Spleen (tissue), 13 donors: ENCODE measurements at places on chromosomes 6 and 20. TPM values are rescaled to one million over a fixed set of nuclear protein-coding genes. Genes with fewer than 3 reads are reported as not detected.
A peak's percentile ranks its signal among the peaks of the same experiment; 100 is the strongest.

Gene EDN3
- total RNA-seq: 2.3 TPM

Gene FOXC1
- total RNA-seq: 0.37 TPM

- H3K4me1 ChIP-seq: peaks cover 7% of the 10 kb centered on the region
- no peak for DNase-seq
- no peak overlapping the region for H3K4me3 ChIP-seq
- H3K36me3 ChIP-seq: no peaks in the 10 kb centered on the region
Measured at GRCh38 chr6:47196113-47196512, 113.6 kb downstream of the TNFRSF21 start.

DNA sequence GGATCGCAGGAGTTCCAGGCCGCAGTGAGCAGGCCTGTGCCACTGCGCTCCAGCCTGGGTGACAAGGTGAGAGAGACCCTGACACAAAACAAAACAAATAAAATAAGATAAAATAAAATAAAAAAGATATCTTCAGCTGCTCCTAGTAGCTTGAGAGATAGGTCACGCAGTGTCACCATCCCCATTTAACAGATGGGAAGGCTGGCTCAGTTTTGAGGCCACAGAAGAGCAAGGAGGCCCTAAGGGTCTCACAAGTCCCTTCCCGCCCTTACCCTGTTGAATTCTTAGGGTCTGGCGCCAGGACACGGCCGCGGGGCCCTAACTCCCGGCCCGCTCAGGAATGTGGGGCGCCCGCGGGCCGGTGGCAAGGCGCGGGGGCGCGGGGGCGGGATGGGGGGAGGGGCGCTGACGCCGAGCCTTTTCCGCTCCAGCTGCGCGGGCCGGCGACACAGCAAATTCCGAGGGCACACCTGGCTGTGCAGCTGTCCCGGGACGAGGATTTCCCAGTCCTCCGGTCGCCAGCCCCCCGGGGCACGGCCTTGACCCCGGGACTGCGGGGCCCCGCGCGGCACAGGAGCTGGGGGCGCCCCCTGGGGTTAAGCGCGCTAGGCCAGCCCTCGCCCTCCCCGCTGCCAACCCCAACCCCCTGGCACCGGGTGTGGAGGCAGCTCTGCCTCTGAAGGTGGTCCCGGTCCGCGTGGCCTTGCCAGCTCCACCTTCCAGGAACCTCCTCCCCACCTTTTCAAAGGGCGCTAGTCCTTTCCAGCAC, 10.3 kb upstream of the R3HDML start:
- no peak for DNase-seq
- no peak overlapping the region for H3K27ac ChIP-seq
- H3K27me3 ChIP-seq: no peaks in the 10 kb centered on the region

DNA sequence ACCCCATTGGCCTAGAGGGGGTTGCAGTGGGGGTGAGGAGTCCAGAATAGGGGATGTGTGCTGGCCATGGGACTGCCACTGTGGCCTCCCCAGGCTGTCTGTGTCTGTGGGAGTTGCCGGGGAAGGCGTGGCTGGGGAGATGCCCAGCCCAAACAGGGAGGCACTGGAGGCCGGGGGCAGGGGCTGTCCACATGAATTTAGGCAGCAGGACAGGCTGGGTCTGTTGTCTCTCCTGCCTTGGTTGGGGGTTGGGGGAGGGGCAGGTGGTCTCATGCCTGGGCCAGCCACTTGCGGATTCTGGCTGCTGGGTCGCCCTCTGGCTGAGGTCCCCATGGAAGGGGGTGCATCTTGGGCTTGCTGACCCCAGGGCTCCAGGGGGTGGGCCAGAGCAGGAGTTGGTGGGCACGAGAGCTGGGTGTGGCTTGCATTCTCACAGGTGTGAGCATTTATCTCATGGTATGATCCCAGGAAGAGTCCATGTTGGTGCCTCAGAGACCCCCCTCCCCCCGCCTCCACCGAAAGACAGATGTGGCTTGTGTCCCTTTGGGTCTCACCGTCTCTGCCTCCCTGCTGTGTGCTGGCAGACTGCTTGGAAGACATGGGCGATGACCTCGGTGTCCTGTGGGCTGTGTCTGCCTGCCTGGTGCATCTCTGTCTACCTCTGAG, 4.0 kb downstream of the SOX18 start:
- no peak for DNase-seq
- H3K27me3 ChIP-seq: peaks cover 73% of the 10 kb centered on the region
- no peak overlapping the region for H3K4me3 ChIP-seq
- H3K4me1 ChIP-seq: peaks cover 21% of the 10 kb centered on the region

- no peaks in the 10 kb centered on the region for H3K27me3 ChIP-seq
- no peak overlapping the region for H3K27ac ChIP-seq
- no peak overlapping the region for H3K4me3 ChIP-seq
- H3K36me3 ChIP-seq: no peaks in the 10 kb centered on the region
Measured at GRCh38 chr6:116902634-116903033, 25.6 kb downstream of the RFX6 start.

GRCh38 chr20:50967586-50967985, 9.0 kb downstream of the MOCS3 start:
- DNase-seq: no peak
- no peak overlapping the region for H3K27ac ChIP-seq
- no peaks in the 10 kb centered on the region for H3K27me3 ChIP-seq
- H3K4me3 ChIP-seq: no peak overlapping the region
- H3K4me1 ChIP-seq: no peaks in the 10 kb centered on the region
- H3K36me3 ChIP-seq: no peaks in the 10 kb centered on the region

DNA sequence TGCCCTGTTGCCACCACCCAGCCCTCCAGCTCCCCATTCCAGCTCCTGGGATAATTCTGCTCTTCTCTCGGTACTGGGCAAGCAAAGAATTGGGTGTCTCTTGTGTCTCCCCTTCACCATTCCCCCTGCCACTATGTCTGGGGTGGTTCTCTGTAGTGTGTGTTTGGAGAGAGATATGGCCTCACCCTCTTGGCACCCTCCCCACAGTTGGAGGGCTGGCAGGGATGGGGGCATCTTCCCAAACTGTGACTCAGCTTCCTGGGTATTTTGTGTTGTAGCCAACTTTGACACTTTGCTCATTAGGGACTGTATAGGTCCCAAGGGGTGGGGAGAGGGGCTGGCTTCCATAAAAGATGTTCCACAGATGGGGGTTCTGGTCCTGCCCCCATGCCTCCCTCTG, 1.7 kb downstream of the TNXB start:
- no peak for DNase-seq
- peak overlapping the region; percentile 69 for H3K27ac ChIP-seq
- no peaks in the 10 kb centered on the region for H3K36me3 ChIP-seq
- H3K27me3 ChIP-seq: no peaks in the 10 kb centered on the region
- peak overlapping the region; percentile 49 for H3K4me3 ChIP-seq

DNA sequence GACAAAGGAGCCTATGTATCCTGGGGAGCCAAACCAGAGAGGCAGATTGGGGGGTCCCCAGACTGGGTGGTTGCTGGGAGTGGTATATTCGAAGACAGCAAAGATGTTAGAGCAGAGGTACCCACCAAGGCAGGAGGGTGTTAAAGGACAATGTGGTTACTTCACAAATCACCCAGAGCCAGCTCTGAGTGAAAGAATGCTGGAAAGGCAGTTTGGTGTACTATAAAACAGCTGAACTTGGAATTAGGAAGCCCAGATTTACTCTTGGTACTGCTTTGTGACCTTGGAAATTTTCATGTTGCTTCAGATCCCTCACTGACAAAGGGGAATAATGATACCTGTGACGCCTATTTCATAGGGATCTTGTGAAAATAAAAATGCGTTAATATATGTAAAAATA, 121.6 kb downstream of the CD164 start:
- no peak overlapping the region for H3K27ac ChIP-seq
- H3K27me3 ChIP-seq: no peaks in the 10 kb centered on the region
- H3K4me3 ChIP-seq: no peak overlapping the region
- no peaks in the 10 kb centered on the region for H3K36me3 ChIP-seq

DNA sequence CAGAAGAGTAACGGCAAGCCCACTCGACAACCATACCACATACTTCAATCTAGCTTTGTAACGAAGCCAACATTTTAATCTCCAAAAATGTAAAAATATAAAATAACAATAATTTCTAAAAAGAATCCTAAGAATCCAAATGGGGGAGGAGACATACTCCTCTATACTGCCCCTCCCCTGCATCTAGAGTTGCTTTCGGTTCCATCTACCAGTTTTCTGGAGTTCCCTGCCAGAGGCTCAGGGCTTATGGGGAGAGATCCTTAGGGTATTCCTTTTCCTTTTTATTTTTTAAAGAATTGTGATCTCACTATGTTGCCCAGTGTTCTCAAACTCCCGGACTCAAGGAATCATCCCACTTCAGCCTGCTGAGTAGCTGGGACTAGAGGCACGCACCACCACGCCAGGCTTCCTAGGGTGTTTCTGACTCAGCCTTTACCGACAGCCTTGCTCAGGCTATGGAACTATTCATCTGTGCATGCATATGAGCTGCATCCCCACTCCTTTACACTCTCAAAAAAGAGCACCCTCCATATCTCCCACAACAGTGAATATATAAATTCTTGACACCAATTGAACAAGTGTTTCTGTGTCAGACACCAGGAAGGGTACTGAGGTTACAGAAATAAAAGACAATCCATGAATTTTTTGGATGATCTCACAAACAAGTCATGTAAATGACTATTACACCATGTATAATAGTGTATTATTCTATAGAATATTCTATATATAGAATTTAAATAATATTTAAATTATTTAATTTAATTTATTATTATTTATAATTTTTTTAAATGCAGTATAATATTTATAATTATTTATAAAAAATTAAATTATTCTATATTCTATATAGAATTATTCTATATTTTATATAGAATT, 40.7 kb upstream of the UBR2 start:
- H3K27ac ChIP-seq: no peak overlapping the region
- H3K4me3 ChIP-seq: no peak overlapping the region
- no peaks in the 10 kb centered on the region for H3K27me3 ChIP-seq
- H3K36me3 ChIP-seq: no peaks in the 10 kb centered on the region
- no peak for DNase-seq
